Stimulated activated memory B cell treated with anti-CD40 and anti-IgM and Interleukin-4, amounts not matched to agents 10 μg/mL and 1 μg/mL and 100 μg/mL, for 72 hours (primary cell): ENCODE measurements at places on chromosomes 3 and 15.
A peak's percentile ranks its signal among the peaks of the same experiment; 100 is the strongest.

DNA sequence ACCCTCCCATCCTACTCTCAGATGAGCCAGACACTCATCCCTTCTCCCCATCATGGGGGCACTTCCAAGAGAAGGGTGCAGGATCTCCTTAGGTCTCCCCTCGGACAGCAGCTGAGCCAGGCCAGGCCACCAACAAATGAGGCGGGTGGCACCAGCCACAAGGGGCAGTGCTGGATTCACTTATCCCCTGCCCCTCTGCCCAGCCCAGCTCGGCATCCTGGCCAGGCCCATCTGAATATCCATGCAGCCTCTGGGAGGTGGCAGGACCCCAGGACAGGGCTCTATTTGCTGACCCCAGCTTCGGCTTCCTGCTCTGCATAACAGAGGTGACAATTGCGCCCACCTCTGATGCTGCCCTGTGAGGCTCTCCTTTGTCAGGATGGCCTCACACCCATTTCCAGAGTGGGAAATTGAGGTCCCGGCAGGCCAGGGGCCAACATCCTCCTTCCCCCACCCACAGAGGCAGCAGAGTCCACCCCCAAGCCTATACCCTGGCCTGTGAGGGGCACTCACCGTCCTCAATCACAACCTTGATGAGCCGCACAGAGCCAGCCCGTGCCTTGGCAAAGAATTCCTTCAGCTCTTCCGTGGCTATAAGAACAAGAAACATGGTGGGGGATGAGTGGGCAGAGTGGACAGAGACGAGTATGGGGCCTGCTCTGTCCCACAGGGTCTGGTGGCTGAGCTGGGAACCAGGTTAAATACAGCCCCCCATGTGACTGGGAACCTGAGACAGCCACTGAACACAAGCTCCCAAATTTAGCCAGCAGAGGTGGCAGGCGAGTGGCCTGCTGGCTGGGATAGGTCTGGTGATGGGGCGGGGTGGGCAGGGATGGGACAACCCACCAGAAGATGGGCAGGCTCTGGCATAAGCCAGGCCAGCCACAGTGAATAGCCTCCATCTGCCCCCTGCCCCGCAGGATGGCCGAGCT, 4.2 kb downstream of the TWF2 start:
- H3K4me1 ChIP-seq, result peaks cover 83% of the 10 kb centered on the region
- no peaks in the 10 kb centered on the region for H3K27me3 ChIP-seq
- peaks cover 34% of the 10 kb centered on the region for H3K36me3 ChIP-seq
- ATAC-seq, result no peak
- no peak overlapping the region for H3K27ac ChIP-seq

DNA sequence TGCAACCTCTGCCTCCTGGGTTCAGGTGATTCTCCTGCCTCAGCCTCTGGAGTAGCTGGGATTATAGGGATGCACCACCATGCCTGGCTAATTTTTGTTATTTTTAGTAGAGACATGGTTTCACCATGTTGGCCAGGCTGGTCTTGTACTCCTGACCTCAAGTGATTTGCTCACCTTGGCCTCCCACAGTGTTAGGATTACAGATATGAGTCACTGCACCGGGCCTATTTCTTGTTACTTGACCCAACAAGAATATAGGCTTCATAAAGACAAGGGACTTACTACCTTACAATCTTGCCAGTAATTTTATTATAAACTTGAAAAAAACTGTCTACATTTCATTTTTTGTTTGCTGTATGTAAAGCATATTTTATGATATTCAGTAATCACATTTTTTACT, 21.4 kb upstream of the ZBTB47 start:
- no peak for ATAC-seq
- peaks cover 3% of the 10 kb centered on the region for H3K4me1 ChIP-seq
- peak overlapping the region; percentile 7 for H3K27ac ChIP-seq
- no peak overlapping the region for H3K4me3 ChIP-seq
- H3K27me3 ChIP-seq, result no peaks in the 10 kb centered on the region

GRCh38 chr3:73389117-73389813, 235.5 kb downstream of the PDZRN3 start:
- no peaks in the 10 kb centered on the region for H3K27me3 ChIP-seq
- no peak overlapping the region for H3K27ac ChIP-seq
- H3K4me1 ChIP-seq, result no peaks in the 10 kb centered on the region
- ATAC-seq, result no peak

- H3K27ac ChIP-seq, result no peak overlapping the region
- H3K4me1 ChIP-seq, result peaks cover 56% of the 10 kb centered on the region
- no peaks in the 10 kb centered on the region for H3K36me3 ChIP-seq
- peak overlapping the region; percentile 30 for H3K4me3 ChIP-seq
- no peak for ATAC-seq
- H3K27me3 ChIP-seq, result no peaks in the 10 kb centered on the region
Observed at GRCh38 chr3:48561045-48561736, 2.4 kb downstream of the UCN2 start.

- H3K4me1 ChIP-seq, result peaks cover 8% of the 10 kb centered on the region
- ATAC-seq, result no peak
- no peaks in the 10 kb centered on the region for H3K27me3 ChIP-seq
- H3K36me3 ChIP-seq, result no peaks in the 10 kb centered on the region
- H3K27ac ChIP-seq, result no peak overlapping the region
Observed at GRCh38 chr15:56817321-56818080, 84.2 kb upstream of the ZNF280D start.

DNA sequence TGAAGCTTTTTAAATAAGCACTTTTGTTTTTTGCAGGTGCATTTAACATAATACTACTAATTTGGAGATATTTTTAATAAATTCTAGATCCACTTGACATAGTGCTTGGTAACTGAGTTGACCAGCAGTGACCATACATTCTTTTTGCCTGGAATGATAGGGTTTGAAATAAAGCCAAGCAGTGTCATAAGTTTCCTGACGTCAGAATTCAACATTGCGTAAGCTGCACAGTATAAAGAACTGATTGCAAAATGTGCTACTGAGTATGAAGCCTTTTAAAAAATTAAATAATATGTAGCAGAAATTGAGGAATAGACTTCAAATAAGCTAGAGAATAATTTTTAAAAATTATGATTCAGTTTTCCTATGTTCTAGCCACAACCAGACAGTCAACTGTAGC, 454.6 kb upstream of the ARPP21 start:
- H3K27me3 ChIP-seq, result no peaks in the 10 kb centered on the region
- no peaks in the 10 kb centered on the region for H3K36me3 ChIP-seq
- no peak overlapping the region for H3K4me3 ChIP-seq
- no peaks in the 10 kb centered on the region for H3K4me1 ChIP-seq
- ATAC-seq, result no peak
- H3K27ac ChIP-seq, result no peak overlapping the region

GRCh38 chr15:35481992-35482391, 64.0 kb downstream of the DPH6 start:
- H3K4me3 ChIP-seq, result no peak overlapping the region
- peaks cover 27% of the 10 kb centered on the region for H3K36me3 ChIP-seq
- no peaks in the 10 kb centered on the region for H3K4me1 ChIP-seq
- no peaks in the 10 kb centered on the region for H3K27me3 ChIP-seq

DNA sequence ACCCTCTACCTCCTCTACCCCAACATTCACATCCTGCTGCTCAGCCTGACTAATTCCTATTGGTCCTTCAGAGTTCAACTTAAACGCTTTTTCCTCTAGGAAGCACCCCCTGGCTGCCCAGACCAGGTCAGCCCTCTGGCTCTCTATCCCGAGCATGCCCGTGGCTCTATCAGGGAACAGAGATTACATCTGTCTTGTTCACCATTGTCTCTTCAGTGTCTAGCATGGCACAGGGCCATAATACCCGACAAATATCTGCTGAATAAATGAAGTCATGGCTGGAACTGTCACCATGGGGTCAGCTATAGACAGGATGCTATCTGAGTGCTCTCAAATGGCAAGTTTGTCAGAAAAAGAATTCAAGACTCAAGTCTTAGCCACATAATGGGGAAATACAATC, 296.9 kb upstream of the CHRNA7 start:
- H3K27ac ChIP-seq, result no peak overlapping the region
- no peaks in the 10 kb centered on the region for H3K36me3 ChIP-seq
- no peaks in the 10 kb centered on the region for H3K4me1 ChIP-seq
- H3K27me3 ChIP-seq, result peaks cover 49% of the 10 kb centered on the region
- H3K4me3 ChIP-seq, result no peak overlapping the region

- H3K4me3 ChIP-seq, result no peak overlapping the region
- H3K27ac ChIP-seq, result no peak overlapping the region
- ATAC-seq, result no peak
Observed at GRCh38 chr3:64188810-64189560, 36.3 kb downstream of the PRICKLE2 start.

- no peak for ATAC-seq
- H3K36me3 ChIP-seq, result no peaks in the 10 kb centered on the region
- H3K27me3 ChIP-seq, result peaks cover 18% of the 10 kb centered on the region
- no peak overlapping the region for H3K27ac ChIP-seq
- no peak overlapping the region for H3K4me3 ChIP-seq
Observed at GRCh38 chr15:80487839-80488390, 83.7 kb downstream of the ARNT2 start.

- peaks cover 15% of the 10 kb centered on the region for H3K36me3 ChIP-seq
- peak overlapping the region; percentile 90 for H3K4me3 ChIP-seq
- ATAC-seq, result peak; percentile 72
- peaks cover 64% of the 10 kb centered on the region for H3K4me1 ChIP-seq
Observed at GRCh38 chr3:197750396-197750831, 731 bp downstream of the FYTTD1 start.

GRCh38 chr3:6862880-6863195, 1.9 kb downstream of the GRM7 start:
- H3K36me3 ChIP-seq, result peaks cover 5% of the 10 kb centered on the region
- no peak for ATAC-seq
- H3K27me3 ChIP-seq, result peaks cover 24% of the 10 kb centered on the region
- H3K27ac ChIP-seq, result no peak overlapping the region

GRCh38 chr15:42911058-42911592, 9.5 kb downstream of the TTBK2 start:
- H3K4me1 ChIP-seq, result peaks cover 31% of the 10 kb centered on the region
- H3K4me3 ChIP-seq, result no peak overlapping the region
- no peaks in the 10 kb centered on the region for H3K27me3 ChIP-seq

DNA sequence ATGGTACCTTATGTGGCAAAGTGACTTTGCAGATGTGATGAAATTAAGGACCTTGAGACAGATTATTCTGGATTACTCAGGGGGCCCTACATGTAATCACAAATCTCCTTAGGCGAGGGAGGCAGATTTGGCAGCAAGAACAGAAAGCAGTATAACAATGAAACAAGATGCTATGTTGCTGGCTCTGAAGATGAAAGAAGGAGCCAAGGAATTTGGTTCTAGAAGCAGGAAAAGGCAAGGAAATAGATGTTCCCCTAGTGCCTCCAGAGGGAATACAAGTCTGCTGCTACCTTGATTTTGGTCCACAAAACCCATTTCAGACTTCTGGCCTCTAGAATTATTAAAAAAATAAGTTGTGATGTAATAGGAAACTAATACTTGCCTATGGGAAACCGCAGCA, 64.5 kb downstream of the PIK3R4 start:
- no peaks in the 10 kb centered on the region for H3K27me3 ChIP-seq
- ATAC-seq, result no peak
- no peaks in the 10 kb centered on the region for H3K4me1 ChIP-seq
- H3K4me3 ChIP-seq, result no peak overlapping the region
- peaks cover 63% of the 10 kb centered on the region for H3K36me3 ChIP-seq

GRCh38 chr3:159798951-159799350, 189.7 kb upstream of the IL12A start:
- H3K4me1 ChIP-seq, result no peaks in the 10 kb centered on the region
- H3K27ac ChIP-seq, result no peak overlapping the region
- H3K36me3 ChIP-seq, result no peaks in the 10 kb centered on the region
- ATAC-seq, result no peak
- H3K27me3 ChIP-seq, result peaks cover 29% of the 10 kb centered on the region

DNA sequence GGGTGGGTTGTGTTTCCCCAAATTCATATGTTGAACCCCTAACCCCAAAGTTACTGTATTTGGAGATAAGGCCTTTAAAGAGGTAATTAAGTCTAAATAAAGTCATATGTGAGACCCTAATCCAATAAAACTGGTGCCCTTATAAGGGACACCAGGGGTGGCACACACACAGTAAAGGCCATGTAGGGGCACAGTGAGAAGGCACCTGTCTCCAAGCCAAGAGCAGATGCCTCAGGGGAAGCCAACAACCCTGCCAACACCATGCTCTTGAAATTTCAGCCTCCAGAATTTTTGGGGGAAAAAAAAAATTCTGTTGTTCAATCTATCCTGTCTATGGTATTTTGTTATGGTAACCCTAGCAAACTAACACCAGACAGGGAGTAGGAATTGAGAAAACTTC, 1.5 kb upstream of the GMNC start:
- no peak for ATAC-seq
- H3K27ac ChIP-seq, result no peak overlapping the region
- peaks cover 7% of the 10 kb centered on the region for H3K4me1 ChIP-seq
- no peak overlapping the region for H3K4me3 ChIP-seq
- H3K27me3 ChIP-seq, result peaks cover 27% of the 10 kb centered on the region
- H3K36me3 ChIP-seq, result no peaks in the 10 kb centered on the region

- H3K4me1 ChIP-seq, result peaks cover 74% of the 10 kb centered on the region
- H3K27ac ChIP-seq, result peak overlapping the region; percentile 92
- H3K36me3 ChIP-seq, result peaks cover 39% of the 10 kb centered on the region
- H3K4me3 ChIP-seq, result peak overlapping the region; percentile 94
- H3K27me3 ChIP-seq, result no peaks in the 10 kb centered on the region
Observed at GRCh38 chr15:72227720-72228119, 3.3 kb downstream of the PKM start.

GRCh38 chr3:137264071-137264820, 306.5 kb downstream of the IL20RB start:
- no peak overlapping the region for H3K4me3 ChIP-seq
- H3K36me3 ChIP-seq, result no peaks in the 10 kb centered on the region
- H3K4me1 ChIP-seq, result no peaks in the 10 kb centered on the region
- peaks cover 12% of the 10 kb centered on the region for H3K27me3 ChIP-seq
- no peak for ATAC-seq
- no peak overlapping the region for H3K27ac ChIP-seq

DNA sequence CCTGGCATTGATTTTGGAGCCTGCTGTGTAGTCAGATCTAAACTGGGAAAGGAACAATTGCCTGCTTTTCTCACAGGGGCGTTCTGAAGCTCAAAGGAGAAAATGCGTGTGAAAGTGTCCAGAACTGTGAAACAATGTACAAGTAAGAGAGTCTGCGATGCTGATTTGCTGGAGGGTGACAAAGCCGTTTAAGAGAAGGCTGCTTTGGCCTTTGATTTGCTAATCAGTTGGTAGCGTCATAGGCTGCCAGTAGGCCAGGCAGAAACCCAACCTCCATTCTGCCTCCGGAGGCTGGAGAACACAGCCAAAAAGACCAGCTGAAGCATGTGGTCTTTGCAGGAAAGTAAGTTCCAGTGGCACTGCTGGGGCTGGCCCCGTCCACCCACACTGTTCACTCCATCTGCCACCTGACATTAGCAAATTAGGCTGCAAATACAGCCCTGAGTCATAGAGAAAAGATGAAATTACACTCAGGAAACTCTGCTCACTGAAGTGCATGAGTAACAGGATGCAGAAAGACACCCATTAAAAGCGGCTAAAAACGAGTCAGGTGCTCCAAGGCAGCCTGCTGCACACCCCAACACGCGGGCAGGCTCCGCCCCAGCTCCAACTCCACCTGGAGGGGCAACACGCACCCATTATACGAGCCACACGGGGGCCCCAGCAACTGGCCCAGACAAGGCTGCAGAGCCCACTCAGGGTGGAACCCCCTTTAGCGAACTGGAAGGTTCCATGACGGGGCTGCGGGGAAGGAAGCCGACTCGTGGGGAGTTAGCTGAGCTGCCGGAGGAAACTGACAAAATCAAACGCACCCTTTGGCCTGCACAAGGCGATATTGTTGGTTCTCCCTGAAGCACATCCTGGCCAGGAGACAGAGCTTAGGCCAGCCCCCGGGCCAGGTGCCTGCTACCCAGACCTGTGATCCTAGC, 31.6 kb downstream of the ZDHHC19 start:
- ATAC-seq, result peak; percentile 94
- H3K4me1 ChIP-seq, result peaks cover 41% of the 10 kb centered on the region
- no peaks in the 10 kb centered on the region for H3K27me3 ChIP-seq
- H3K27ac ChIP-seq, result peak overlapping the region; percentile 97
- no peaks in the 10 kb centered on the region for H3K36me3 ChIP-seq
- H3K4me3 ChIP-seq, result peak overlapping the region; percentile 75

- H3K27me3 ChIP-seq, result no peaks in the 10 kb centered on the region
- H3K36me3 ChIP-seq, result no peaks in the 10 kb centered on the region
- no peak overlapping the region for H3K27ac ChIP-seq
Observed at GRCh38 chr3:101281521-101282030, 38.8 kb downstream of the IMPG2 start.
